Hematopoietic multipotent progenitor cell treated with erythropoietin and hydrocortisone succinate and interleukin-3 and kit ligand, for 15 days (in vitro differentiated cells): ENCODE measurements at places on chromosomes 1 and 21.
A peak's percentile ranks its signal among the peaks of the same experiment; 100 is the strongest.

GRCh38 chr1:191579019-191579418 is 579.2 kb upstream of the RGS18 start:
- DNase-seq = no peak

DNA sequence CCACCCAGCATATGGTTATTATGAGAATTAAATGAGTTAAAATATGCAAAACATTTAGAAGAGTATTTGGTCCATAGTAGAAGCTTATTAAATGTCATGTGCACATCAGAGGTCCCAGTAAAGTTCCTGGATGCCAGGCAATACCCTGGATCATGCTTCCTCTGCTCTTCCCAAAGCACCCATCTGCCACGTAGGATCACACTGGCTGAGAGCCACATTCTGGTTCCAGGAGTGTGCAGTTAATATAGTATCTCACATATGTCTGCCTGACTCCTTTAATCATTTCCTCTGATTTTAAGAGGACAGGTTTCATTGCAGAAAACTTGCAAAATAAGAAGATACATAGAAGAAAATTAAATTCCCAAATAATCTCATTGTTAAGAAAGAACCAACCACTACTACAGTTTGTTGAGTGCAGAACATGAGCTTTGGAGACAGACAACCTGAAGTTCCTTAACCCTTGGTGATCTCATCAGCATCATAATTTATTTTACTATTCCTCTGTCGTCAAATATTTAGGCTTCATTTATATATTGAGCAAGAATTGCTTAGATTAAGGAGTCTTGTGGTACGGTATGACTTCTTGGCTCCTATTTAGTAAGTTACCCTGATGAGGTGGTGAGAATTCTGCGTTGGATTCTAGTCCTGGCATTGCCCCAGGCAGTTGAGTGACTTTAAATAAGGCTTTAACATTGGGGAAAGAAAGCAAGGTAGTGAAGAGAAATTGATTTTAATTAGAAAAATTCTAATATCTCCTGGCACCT is 12.3 kb downstream of the SGIP1 start:
- no peak for DNase-seq

GRCh38 chr1:107979926-107980325 is 14.9 kb upstream of the VAV3 start:
- DNase-seq = no peak

- DNase-seq = no peak
Measured at GRCh38 chr1:10598389-10598702, 123.6 kb downstream of the PEX14 start.

- peak; percentile 11 for DNase-seq
Measured at GRCh38 chr1:16006552-16007485, 2.8 kb downstream of the SRARP start.

- peak; percentile 34 for DNase-seq
Measured at GRCh38 chr1:42680921-42681683, 1.1 kb upstream of the YBX1 start.

DNA sequence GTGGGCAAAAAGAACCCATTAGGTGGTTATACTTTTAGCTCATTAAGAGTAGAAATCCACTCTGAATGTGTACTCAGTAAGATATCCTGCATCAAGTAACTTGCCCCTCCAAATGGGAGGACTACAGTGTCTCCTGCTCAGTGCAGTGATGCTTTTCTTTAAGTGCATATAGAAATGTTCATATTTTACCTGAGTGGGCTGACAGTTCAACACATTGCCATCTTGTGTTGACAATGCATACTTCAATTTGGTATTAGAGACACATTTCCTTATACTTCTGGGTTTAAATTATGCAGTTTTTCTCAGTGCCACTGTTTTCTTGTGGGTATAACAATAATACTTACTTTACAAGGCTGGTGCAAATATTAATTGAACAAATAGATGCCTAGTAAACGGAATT is 318.6 kb upstream of the TMPRSS15 start:
- DNase-seq = no peak

DNA sequence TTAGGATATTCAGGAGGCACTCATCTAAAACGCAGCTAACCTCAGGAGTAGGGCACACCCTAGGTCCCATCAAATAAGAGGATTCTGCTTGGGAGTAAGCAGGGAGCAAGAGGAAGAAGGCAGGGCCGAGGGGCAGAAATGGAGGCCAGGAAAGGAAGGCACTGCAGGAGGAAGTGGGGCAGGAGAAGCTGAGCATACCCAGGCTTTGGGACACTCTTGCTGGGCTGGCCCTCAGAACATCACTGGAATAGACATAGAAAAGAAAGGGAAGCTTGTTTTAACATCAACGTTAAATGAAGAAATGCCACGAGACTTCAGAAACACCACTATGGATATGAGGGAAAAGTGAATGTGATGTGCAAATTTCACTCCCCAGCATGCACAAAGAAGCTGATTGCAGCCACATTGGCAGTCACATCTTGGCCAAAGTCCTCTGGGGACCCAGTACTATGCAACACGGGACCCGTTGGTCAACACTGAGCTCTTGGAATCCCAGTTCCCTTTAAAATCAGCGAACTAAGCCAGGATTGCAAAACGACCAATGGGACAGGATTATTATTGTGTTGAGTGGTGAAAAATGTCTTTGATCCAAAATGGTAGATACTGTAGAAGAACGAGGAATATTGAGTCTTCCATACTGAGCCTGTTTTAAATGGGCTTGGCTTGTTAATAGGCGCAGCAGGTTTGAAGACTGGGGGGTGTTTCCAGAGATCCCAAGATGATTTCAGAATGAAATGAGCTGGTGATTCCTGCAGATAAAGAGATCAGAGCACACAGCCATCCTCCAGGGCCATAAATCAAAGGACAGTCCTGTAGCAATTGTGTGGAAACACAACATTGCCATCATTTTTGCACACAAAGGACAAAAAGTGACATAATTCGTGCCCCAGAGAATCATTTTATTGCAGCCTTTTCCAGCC is 152.4 kb downstream of the TOMM20 start:
- DNase-seq = no peak

- DNase-seq = no peak
Measured at GRCh38 chr1:159743651-159744410, 29.4 kb upstream of the CRP start.

- no peak for DNase-seq
Measured at GRCh38 chr1:209516771-209517680, 66.5 kb upstream of the CAMK1G start.

GRCh38 chr1:30901798-30902581 is 6.6 kb downstream of the SDC3 start:
- DNase-seq = no peak

DNA sequence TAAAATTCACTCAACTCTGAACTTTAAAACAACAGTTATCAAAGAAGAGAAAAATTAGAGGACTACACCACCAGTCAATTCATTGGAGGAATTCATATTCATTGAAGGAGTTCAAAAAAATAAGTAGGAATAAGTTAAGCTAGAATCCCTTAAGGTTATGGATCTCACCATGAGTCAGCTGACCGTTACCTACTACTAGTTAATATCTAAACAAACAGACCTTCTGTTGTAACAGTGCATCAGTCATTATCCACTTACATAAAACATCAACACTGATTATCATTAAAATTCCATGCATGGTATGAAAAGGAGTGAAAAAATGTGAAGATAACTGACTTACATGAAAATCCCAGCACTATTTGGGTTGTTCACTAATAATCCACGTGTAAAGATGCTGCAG is 44.9 kb downstream of the FOXJ3 start:
- DNase-seq = no peak

- DNase-seq = no peak
Measured at GRCh38 chr1:37660664-37661063, 26.0 kb upstream of the RSPO1 start.

DNA sequence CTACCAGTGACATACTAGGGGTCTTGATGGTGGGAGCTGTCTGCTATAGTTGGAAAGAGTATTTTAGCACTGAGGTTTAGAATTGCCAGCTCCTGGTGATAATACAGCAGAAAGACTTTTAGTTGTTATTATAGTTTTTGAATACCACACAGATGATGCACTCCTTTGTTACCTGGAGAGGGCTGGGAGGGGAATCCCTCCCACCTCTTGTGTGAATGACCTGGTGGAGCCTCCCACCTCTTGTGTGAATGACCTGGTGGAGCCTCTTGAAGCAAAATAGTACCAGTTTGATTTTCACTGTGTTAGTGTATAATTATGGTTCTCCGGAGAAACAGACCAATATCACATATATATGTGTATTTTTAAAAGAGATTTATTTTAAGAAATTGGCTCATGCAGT is 3.3 kb downstream of the DISP1 start:
- no peak for DNase-seq

GRCh38 chr1:64392109-64392508 is 77.8 kb upstream of the CACHD1 start:
- DNase-seq = no peak

GRCh38 chr21:31459457-31459856 is 115.4 kb upstream of the TIAM1 start:
- no peak for DNase-seq

GRCh38 chr1:169650551-169650950 is 20.6 kb upstream of the SELP start:
- DNase-seq = no peak

GRCh38 chr1:24118410-24119242 is 6.7 kb upstream of the MYOM3 start:
- no peak for DNase-seq

DNA sequence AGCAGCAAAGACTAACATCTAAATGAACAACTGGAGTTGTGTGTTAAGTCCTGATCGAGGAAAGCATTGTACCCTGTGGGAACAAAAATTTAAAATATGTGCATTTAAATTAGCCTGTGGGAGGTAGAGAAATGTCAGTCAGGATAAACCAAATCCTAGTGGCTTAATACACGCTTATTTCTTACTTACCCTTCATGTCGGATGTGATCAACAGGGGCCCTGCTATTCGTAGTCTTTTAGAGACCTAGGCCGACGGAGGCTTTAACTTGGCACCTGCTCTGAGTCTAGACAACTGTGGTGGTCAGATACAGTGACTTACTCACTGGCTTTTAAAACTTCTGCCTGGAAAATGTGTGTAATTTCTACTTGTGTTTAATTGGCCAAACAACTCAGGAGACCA is 10.2 kb downstream of the GSTM3 start:
- no peak for DNase-seq

- no peak for DNase-seq
Measured at GRCh38 chr1:179302070-179302469, 8.5 kb downstream of the SOAT1 start.

GRCh38 chr1:93607814-93608186 is 73.8 kb downstream of the BCAR3 start:
- no peak for DNase-seq

DNA sequence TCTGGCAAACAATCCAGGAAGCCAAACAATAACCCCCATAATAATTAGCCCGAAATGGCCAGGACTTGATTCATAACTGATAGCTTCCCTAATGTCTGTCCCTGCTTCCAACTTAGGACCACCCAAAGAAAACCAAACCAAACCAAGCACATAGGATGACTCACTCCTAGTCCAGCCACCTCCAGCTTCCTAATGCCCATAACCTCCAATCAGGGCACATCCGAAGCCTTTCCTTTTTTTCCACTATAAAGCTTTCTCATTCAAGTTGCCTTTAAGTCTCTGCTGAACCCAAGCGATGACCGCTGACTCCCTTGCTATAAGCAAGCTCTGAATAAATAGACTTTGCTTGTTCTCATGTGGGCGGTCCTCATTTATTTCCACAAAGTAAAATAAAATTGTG is 40.4 kb downstream of the PCNX2 start:
- DNase-seq = no peak

DNA sequence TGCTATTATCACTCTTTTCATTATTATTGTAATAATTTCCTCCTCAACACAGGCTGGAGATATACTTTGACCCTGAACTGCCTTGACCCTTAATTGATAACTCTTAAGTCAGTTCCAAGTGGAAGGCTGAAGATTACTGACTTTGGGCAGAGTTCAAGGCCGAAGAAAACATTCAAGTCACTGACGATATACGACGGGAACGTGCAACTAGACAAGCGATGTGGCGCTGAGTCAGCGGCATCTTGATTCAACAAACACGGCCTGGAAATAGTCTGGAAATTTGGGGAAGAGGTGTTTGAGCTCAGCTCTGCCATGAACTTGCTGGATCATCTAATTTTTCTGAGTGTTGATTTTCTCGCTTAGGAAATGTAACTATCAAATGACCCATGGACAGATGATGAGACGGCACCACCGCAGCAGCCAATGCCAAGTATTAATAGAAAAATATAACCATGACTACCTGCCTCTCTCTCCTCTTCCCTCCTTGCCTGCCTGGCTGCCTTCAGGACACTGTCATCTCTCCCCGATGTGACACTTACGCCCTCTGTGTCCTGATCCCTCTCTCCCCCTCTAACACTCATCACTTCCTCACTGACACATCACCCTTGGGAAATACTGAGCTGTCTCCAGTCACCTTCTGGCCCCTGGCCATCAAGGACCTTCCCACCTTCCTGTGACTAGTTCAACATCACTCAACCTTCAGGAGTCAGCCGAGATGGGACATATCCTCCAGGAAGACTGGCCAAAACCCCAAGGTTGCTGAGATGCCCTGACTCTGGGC is 49.4 kb downstream of the TMCO4 start:
- no peak for DNase-seq

GRCh38 chr1:246297279-246298265 is 209.5 kb downstream of the SMYD3 start:
- no peak for DNase-seq

GRCh38 chr1:204574016-204574864 is 58.0 kb downstream of the MDM4 start:
- DNase-seq = no peak

DNA sequence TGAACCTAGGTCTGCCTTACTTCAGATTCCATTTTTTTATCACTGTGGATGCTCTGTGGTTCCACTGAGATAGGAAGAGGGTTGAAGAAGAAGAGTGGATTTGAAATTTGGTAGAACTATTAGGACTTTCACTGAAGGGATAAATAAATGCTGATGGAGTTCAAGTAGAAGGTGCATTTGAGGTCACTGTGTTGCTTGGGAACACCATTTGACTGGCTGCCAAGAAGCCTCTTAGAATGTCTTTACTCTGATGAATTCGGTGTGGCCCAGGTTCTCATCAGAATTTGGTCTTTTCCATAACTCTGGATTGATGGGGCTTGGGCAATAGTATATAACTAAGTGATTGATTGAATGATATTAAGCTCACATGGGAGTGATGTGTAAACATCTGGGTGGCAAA is 11.9 kb downstream of the XPR1 start:
- DNase-seq = no peak

DNA sequence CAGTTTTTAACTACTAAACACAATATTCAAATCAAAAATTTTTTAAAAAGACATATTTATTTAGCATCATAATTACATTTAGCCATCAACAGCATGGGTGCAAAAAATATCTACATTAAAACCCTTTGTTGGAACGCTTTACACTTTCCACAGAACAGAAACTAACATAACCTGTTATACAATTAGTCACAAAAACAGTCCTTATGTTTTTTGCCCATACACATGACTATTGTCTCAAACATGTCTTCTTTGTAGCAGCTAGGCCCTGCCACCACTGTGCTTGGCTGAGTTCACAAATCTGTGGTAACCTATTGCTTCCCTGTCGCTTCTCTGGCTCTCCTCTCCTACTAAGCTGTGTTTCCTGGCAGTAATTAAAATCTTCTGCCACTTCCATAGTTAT is 1350.0 kb upstream of the ADGRL2 start:
- DNase-seq = no peak
